Fibroblast of upper back skin (primary cell): ENCODE measurements at places on chromosomes 1 and 21.

- no peak for DNase-seq
These were observed 189.7 kb downstream of the TOMM20 start for GRCh38 chr1:234938924-234939323.

DNA sequence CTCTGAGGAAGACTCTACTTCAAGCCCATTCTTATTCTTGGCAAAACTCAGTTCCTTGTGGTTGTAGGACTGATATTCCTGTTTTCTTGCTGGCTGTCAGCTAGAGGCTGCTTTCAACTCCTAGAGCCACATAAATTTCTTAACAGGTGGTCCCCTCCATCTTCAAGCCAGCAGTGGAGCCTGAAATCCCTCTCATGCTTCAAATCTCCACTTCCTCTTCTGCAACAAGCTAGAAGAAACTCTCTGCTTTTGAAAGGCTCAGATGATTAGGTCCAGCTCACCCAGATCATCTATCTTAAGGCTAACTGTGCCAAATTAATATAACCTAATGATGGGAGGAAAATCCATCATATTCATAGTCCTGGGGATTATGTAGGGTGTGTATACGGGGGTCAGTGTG is 43.2 kb upstream of the CD34 start:
- no peak for DNase-seq

DNA sequence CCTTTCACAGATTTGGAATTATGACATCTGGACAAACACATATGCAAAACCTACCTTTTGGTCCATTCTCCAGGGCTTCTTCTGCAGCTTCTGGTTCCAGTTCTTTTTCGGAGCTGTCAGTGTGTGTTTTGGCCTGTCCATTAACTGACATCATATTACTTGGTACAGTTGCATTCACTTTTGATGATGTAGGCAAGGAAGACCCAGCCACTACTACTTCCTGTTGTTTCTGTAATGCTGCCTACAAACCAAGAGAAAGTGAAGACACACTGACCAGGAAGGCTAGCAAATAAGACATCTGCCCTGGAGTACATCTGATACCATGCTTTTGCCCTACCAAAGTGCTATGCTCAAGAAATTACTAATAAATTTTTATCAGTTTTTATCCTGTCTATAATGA is 31.9 kb downstream of the ACBD3 start:
- DNase-seq: no peak

DNA sequence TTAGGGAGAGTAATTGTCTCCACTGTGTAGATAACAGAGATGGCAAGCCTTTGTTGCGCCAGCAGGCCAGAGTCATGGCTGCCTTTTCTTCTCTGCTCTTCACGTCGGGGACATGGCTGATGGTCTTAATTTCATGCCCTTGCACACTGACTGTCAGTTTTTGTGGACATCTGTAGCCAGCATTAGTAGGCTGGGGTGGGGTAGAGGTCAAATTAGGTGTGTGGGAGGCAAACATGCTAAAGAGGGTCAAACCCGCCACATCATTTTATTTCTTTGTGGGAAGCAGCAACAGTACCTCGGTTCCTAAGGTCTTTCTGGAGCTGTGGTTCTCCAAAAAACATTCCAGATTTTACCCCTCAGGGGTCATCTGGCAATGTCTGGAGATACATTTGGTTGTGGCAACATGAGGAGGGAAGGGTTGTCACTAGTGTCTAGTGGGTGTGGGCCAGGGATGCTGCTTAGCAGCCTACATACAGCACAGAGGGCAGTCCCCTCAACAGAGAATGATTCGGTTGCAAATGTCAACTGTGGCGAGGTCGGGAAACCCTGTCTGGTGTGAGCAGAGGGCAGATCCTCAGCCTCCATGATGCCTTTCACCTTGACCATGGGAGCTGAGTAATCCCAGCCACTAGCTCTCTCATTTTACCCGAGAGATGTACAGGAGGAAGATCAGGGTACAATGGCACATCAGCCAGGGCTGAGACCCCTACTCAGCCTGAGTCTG is 14.7 kb downstream of the RUNX1 start:
- no peak for DNase-seq

GRCh38 chr1:226512076-226512728 is 36.4 kb upstream of the STUM start:
- no peak for DNase-seq

GRCh38 chr1:57934745-57935144 is 510.9 kb upstream of the DAB1 start:
- DNase-seq: no peak

- peak; percentile 29 for DNase-seq
These were observed 135.1 kb downstream of the CDC7 start for GRCh38 chr1:91635763-91636162.

DNA sequence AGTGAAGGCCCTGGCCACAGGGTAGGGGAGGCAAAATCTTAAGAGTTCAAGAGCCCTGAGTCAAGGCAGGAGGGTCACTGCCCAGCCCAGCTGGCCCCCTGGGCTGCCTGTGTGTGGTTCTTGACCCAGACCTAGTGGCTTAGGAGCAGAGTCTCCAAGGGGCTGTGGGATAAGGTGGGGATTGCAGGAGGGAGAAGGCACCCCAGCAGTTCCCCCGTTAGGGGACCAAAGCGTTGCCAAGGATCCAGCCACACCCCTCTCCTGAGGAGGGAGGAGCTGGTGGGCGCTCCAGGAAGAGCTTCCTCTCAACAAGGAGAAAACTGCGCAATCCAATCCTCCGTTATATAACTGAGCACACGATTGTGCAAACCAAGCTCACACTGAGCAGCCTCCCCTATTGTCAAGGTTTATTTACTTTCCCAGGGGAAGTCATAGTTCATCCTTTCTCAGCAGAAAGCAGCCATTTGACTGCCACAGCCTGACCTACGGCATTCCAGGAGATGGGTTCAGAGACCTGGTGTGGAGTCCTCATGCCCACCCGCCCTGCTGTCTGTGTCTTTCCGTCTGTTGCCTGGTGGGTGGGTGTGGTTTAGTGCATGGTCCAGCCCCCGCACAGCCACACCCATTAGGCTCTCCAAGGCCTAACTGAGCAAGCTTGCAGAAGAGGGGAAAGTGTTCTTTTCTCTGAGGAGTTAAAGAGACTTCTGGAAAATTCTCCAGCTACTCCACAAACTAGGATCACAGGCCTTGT is 3.5 kb downstream of the EPHX1 start:
- peak; percentile 12 for DNase-seq

GRCh38 chr1:64001038-64001437 is 202.4 kb upstream of the UBE2U start:
- no peak for DNase-seq

- no peak for DNase-seq
These were observed 1.8 kb downstream of the TAS1R3 start for GRCh38 chr1:1332774-1333480.

DNA sequence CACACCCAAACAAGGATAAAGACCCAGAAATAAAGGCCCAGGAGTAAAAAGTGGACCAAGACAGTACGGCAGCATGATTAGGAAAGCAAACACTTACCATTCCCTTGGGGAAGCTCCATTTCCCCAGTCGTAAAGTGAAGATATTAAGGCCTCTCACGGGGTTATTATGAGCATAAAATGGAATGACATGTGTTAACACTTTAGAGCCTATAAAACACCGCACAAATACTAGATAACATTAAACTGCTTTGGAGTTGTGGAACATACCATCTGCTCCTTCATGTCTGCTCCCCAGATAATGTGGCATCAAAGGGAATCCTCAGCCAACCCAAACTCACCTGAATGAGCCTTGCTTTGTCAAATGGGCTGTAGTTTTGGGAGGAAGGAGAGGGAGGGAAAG is 8.9 kb upstream of the ITLN2 start:
- no peak for DNase-seq

DNA sequence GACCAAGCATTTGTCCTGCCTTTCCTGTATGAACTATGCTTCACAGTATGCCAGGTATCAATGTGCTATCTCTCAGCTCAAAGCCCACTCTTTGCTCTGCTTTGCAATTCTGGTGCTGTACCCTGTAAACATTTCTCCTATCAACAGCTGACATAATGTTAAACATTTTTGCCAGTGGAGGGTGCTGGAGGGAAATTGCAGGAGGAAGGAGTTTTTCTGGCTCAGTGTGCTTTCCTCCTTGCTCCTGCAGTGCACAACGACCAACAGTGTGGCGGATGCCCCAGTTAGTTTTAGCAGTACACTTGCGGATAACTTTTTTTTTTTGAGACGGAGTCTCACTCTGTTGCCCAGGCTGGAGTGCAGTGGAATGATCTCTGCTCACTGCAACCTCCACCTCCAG is 67.1 kb upstream of the PTGFRN start:
- no peak for DNase-seq

DNA sequence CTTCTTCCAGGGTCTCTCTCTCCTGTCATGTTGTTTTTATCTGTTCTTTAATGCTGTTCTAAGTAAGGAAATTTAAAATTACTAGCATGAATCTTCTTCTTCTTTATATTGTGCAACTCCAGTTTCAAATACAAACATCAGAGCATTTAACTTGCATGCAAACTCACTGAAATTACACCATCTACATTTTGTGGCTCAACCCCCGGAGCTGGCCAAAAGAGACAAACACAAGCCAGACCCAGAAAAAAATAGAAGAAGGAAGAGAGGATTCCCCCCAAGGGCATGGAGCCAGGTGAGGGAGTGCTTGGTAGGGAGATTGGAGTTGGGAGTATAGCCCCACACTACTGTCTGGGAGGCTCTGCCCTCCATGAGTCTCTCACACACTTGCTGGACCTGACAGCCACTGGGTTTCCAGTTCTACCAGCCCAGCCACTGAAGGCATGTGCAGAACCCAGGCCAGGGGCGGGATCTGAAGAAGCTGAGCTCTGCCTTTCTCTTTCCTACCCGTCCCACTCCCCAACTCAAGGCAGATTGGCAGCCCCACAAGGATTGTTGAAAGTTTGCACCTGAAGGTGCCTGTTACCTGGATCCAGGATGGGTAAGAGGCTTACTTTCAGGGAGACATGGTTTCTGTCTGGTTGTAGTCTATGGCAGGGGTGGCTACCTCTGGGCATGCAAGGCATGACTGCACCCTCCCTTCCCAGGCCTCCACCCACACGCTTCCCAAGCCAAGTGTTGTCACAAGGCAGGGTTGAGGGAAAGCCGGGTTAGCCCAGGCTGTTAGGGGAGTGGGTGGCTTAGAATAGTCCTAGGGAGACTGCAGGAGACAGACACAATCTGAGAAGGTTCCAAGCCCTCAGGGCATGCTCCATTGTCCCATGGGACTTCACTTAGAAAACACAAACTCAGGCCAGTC is 297.2 kb downstream of the TGFB2 start:
- peak; percentile 61 for DNase-seq

DNA sequence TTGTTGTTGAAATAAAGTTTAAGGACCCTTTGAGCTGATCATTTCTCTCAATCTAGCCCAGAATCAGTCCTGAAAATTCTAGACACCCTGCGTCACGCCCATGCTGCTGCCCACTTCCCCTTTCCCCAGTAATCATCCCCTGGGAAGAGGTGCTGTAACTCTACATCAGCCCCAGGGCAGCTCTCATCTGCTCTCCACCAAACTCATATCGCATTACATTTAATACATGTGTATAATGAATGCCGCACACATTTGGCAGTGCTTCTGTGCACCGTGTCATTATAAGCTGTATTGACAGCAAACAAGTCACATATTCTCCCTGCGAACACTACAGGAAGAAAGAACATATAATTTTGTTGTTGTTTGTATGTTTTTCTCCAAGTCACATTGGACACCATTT is 539.7 kb upstream of the DAB1 start:
- DNase-seq: no peak

DNA sequence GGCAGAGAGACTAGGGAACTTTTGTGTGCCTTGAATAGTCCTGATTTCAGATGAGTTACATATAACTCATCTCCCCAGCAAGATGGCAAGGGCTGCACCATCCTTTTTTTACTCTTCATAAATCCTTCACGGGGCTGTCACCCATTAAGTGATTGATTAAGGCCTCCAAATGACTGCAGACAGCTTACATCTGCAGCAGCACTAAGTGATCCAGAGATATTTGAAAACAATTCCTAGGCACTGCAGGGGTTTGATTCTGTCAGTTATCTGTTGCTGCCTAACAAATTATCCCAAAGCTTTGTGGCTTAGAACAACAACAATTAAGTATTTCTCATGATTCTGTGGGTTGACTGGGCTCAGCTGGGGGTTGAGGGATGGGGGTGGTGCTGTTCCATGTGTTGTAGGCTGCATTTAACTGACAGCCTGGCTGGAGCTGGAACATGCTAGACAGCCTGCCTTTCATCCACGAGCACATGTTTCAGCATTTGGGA is 19.3 kb downstream of the TEX38 start:
- DNase-seq: peak; percentile 69

GRCh38 chr1:235873571-235873970 is 6.9 kb upstream of the LYST start:
- DNase-seq: no peak

GRCh38 chr21:37419228-37419906 is 52.8 kb downstream of the DYRK1A start:
- DNase-seq: no peak

GRCh38 chr1:237884237-237884636 is 6.5 kb downstream of the ZP4 start:
- DNase-seq: no peak

DNA sequence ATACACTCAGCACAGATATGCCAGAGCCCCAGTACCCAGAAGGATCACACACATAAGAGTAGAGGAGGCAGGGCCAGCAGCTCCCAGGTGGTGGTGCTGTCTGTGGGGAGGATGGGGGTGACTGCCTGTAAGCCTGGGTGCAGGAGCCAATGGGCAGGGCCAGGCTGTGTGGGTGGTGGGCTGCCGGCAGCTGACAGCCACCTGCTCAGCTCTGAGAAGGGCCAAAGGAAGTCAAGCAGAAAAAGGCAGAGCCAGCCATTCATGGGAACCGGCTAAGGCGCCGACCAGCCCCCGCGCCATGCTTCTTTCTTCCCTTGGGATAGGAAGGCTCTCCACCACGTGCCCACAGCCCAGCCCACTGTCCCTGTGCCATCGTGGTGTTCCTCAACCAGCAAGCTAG is 14.1 kb downstream of the PIK3C2B start:
- no peak for DNase-seq

DNA sequence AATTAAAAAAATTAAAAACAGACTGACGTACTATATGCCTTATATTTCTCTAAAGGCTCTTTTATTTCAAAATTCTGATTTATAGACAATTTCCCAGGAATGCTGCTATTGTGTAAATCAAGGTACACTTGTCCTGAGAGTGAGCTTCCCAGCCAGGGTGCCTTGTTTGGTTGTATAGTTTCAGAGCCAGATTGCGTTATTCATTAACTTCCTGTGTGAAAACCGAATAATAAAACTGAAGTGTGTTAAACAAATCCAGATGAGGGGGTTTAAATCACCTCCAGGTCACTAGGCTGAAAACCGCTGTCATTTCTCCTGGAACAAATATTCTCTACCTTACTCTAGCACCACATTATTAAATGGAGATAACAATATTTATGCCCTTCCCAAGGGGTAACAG is 68.7 kb downstream of the LMX1A start:
- no peak for DNase-seq

GRCh38 chr1:196059210-196059609 is 549.0 kb downstream of the KCNT2 start:
- no peak for DNase-seq
